ENCODE measurements at places on chromosomes 3 and 15. TPM values are rescaled to one million over a fixed set of nuclear protein-coding genes. Genes with fewer than 3 reads are reported as not detected.

RARRES1 gene
- total RNA-seq, result 4.9 TPM

GRCh38 chr3:134769287-134769868 is 25.7 kb upstream of the EPHB1 start:
- DNase-seq, result no peak

GRCh38 chr3:151468284-151468917 is 7.5 kb upstream of the IGSF10 start:
- peak; percentile 29 for DNase-seq

DNA sequence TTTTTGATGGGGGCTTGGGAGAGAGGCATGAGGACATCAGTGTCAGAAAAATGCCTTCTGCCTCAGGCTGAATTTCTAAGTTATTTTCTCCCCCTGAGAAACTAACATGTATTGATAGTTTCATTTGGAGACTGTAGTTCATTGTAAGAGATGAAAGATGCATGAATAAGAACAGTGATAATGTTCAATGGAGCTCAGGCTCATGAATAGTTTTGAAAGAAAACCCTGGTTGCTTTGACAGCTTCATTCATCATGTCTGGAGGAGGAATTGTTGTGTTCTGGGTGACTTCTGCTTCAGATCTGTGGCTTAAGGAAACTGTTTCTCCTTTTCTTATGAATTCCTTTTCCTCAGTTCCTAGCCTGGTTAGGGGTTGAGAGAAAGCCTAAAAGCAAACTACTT is 204.0 kb upstream of the LRRC3B start:
- DNase-seq, result no peak

DNA sequence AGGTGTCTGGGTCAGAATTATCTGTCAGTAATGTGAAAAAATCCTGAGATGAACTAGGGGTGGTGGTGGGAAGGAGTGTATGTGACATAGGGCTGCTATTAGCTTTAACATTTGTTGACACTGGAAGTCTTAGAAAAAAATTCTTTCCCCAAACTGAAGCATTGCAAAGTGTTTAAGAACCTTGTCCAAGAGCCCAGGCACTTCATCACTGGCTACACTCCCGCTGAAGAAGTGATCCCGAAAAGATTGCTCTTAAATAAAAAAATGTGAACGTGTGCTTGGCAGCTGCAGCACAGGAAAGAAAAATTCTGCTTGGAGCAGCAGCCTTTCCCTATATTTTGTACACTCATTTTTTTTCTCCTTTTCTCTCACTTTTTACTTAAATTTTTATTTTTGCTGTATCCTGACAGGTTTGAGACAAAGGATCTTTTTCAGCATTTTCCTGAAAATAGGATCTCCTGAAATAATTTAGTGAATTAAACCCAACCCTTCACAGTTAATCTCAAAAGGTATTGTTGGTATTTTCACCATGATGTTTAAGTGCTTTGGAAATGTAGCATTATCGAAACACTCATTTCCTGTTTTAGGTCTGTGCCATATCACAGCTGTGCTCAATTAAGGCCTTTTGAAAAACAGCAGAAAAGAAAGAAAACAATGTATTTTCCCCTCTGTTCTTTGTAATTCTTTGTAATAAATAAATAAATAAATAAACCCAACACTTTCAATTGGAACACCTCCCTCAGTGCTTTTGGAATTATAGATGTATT is 477.6 kb downstream of the ZNF385D start:
- DNase-seq, result no peak

DNA sequence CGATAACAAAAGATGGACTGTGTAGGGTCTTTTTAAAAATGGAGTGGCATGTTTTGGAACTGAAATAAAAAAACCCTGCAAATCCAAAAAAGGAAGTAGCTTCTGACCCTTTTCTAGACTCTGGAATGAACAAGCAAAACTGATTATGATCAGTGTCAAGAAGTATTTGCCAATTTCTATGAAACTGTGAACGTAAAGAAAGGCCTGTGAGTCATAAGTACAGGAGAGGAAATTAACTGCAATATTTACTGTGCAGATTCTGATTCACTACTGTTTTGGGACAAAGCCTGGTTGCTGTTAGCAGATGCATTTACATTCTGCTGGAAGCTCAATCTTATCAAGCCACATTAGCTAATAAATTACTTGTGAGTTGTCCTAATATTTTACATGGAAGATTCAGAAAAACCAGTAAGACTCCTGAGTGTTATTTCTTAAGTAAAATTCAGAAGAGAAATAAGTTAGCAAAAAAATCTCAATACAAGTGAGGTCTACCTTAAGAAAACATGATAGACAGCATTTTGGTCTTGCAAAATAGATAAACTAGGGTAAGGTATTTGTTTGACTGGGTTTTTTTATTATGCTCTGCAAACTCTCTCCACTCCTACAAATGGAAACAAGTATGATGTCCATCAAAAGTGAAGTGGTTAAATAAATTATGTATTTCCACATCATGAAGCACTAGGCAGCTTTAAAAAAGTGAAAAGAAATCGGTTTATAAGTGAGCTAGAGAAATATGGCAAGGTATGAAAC is 90.2 kb upstream of the LMOD3 start:
- DNase-seq, result peak; percentile 84

GRCh38 chr3:196609805-196610515 is 29.5 kb upstream of the NRROS start:
- no peak for DNase-seq

GRCh38 chr15:60905587-60905986 is 323.5 kb downstream of the RORA start:
- DNase-seq, result no peak

Data from pulmonary artery endothelial cell (primary cell).